ENCODE measurements at places on chromosomes 16 and 17.

GRCh38 chr16:69182730-69183416 lies 4.1 kb upstream of the SNTB2 start:
- no peak for DNase-seq

- DNase-seq, result no peak
These were observed 20.2 kb downstream of the CDK5RAP3 start for GRCh38 chr17:47990962-47991731.

DNA sequence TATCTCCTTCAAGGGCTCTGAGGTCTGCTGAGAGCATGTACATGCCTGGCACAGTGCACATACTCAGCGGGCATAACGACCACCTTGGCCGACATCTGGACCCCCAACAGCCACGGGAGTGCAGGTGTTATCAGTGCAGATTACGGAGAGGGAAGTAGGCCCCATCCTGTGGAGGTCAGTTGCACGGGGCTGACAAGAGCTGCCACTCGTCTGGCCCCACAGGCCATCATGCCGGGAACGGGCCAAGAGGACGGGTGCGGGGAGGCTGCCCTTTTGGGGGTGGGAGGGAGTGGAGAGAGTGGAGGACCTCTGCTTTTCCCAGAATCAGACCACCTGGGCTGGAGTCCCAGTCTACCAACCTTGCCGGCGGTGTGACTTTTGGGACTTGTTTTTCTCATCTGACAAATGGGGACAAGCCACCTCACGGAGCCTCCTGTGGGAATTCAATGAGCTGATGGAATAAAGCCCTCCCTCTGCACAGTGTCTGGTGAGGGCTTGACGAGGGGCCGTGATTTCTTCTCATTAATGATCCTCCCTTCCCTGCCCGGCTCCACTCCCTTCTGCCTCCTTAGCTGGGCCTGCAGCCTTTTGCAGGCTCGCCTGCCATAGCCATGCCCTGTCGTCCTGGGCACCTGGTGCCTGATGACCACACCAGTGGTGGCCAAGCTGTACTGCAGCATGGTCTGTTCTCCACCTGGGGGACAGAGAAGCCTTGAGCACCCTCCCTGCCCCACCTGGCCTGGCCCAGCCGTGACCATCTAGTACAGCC lies 4.6 kb downstream of the PRSS33 start:
- DNase-seq, result no peak

GRCh38 chr16:6993544-6993943 lies 339.1 kb upstream of the RBFOX1 start:
- no peak for DNase-seq

DNA sequence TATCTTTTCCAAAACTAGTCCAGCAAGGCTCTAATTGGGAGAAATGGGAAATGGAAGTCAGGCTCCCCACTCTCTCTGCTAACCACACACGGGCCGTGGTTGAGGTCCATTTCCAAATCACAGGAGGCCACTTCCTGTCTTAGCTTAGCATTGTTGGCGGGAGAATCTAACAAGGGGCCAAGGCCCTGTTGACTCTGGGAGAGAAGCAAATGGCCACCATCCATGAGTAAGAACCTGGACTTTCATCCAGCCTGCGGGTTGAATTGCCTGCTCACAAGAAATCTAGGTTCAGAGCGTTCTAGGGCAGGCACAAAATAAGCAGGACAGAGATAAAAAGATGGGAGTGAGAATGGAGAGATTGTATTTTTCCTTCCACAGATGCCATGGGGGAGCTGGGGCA lies 5.7 kb downstream of the FAM20A start:
- no peak for DNase-seq

- no peak for DNase-seq
These were observed 52.0 kb downstream of the CBFA2T3 start for GRCh38 chr16:88924834-88925539.

DNA sequence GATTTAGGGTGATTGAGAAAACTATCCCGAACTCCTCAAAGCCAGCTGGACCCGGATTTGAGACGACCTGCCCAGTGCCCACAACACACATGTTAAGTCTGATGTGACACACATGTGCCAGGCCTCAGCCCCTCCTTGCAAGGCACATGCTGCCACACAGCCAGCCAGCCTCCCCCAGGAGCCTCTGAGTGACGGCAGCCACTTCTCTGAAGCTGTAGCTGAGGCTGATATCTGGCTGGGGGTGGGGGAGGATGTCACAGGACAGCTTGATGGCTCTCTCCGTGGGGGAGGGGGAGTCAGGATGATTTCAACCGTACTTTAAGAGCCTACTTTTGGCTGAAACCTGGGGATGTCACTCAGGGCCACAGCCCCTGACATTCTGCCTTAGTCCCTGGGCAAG lies 40.9 kb downstream of the SRCIN1 start:
- DNase-seq, result no peak

GRCh38 chr17:44349553-44350070 lies 4.5 kb downstream of the GRN start:
- no peak for DNase-seq

GRCh38 chr17:76940295-76940694 lies 72.1 kb downstream of the MGAT5B start:
- DNase-seq, result no peak

GRCh38 chr17:41686281-41686680 lies 2.4 kb upstream of the EIF1 start:
- no peak for DNase-seq

- peak; percentile 44 for DNase-seq
These were observed 43.5 kb downstream of the REXO5 start for GRCh38 chr16:20849589-20850390.

DNA sequence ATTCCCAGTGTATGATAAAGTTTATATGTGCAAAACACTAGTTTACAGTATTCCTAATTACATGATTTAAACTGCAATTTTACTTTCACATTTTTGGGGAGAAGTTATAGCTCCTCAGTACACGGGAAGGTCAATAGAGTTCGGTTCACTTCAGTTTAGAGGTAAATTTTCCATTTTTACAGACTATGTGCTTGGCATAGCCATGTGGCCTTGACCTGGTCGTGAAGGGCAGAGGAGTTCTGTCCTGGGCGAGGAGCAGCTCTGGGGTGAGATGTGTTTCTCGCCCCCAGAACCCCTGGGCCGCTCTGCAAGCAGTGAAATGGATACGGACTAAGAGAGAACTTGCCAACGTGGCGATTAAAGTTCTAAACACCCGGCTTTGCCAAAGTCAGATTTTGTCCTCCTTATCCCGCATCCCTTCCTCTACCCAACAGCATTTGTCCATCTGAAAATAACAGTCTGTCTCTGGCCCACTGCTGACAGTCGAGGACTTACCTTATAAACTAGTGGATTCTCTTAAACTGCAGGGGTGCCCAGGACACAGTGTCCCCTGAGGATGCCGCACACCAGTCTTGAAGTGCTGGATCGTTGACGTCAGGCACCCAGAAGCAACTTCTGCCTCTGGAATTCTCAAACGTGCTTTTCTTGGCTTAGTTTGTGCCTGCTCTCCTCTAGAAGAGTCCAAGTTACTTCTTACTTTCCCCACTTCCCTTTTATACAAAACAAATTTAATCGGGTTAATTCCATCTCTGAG lies 1.5 kb upstream of the SIAH1 start:
- no peak for DNase-seq

- DNase-seq, result no peak
These were observed 15.6 kb downstream of the BEAN1 start for GRCh38 chr16:66442502-66443268.

DNA sequence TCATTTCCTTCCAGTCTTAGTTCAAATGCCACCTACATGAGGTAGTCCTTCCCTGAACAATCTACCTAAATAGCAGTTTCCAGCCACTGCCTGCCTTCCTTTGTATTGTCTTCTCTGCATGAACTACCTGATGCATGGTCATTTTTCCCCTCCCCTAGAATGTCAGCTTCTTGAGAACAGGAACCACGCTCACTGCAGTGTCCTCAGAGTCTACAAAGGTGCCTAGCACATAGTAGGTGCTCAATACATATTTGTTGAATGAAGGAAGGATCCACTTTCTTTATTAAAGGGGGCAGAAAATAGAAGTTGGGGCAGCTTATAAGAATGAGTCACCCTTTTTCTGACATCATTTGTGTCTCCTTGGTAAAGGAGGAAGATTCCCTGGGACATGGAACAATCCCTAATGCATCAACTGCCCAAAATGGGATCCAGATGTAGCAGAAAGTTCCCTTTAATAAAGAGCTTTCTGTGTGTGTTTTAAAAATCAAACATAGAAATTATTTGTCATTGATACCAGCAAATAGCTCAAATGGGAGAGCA lies 4.4 kb upstream of the CYLD start:
- no peak for DNase-seq

GRCh38 chr17:50426814-50427787 lies 1.1 kb downstream of the ACSF2 start:
- peak; percentile 4 for DNase-seq

DNA sequence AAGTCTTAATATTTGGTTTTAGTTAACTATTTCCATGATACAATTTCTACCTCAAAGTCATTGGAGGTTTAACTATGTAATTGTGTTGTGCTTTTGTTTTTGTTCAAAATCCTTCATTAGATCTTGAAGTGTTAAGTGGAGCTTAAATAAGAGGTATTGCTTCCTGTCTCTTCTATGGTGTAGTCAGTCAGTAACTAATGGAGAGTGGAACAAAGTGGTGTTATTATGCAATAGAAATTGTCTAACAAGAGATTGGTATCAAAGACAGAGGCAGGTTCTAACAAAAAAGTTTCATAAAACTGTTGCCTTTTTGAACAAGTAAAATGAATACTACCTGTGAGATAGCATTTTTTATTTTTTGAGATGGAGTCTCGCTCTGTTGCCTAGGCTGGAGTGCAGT lies 45.2 kb downstream of the GRB7 start:
- DNase-seq, result no peak

- DNase-seq, result no peak
These were observed 19.1 kb upstream of the KPNB1 start for GRCh38 chr17:47630614-47631013.

Data from central memory CD4-positive, alpha-beta T cell (primary cell).